ENCODE measurements at places on chromosomes 2 and 18.

DNA sequence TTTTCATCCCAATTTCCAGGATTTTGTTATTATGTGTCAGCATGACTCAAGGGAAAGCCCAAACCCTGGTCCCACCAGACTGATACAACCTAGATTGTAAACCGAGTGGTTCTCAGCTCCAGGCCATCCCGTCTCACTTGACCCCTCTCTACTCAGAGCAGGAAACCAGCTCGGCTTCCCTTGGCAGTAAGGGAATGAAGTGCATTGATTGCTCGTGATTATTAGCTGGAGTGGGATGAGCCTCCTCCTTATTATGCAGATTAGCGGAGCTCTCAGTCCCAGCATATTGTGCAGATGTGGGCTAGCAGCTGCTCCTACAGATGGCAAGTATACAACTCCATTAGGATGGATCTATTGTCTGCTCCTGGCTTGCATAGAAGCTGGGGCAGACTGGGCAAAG lies 167.6 kb downstream of the LNPK start:
- no peak for DNase-seq

DNA sequence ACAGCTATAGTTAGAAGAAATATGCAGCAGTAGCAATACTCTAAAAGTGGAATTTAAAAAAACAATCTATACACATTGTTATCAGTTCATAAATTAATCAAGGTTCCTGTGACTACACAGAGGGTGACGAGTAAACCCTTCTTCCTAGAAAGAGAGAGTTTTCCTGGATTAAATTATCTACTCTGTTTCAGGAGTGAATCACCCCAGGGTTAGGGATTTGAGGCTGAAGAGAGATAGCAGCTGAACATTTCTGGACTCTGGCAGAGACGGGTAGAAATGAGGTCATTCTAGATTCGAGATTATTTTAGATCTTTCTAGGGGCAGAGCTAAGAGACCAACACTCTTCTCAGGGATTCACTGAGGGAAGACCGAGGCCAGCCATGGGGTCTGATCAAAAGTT lies 38.8 kb upstream of the PMAIP1 start:
- no peak for DNase-seq

GRCh38 chr2:195575016-195575415 lies 82.0 kb upstream of the SLC39A10 start:
- DNase-seq: no peak

DNA sequence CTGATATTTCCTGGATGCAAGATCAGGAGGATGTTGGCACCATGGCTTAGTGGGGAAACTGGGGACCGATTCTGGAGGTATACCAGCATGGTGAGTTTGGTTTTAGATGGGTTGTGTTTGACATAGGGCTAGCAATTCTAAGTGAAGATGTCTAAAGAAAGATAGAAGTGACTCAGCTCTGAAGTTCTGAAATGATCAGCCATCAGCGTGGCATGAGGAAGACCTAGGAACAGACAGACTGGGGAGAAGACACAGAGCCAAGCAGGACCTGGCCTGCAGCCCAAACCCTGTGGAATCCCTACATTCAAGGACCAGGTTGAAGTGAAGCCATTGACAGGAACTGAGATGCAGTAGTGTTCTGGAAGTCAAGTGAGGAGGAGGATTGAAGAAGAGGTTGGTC lies 39.8 kb downstream of the HRH4 start:
- no peak for DNase-seq

GRCh38 chr2:240646900-240647502 lies 21.7 kb downstream of the GPR35 start:
- DNase-seq: no peak

DNA sequence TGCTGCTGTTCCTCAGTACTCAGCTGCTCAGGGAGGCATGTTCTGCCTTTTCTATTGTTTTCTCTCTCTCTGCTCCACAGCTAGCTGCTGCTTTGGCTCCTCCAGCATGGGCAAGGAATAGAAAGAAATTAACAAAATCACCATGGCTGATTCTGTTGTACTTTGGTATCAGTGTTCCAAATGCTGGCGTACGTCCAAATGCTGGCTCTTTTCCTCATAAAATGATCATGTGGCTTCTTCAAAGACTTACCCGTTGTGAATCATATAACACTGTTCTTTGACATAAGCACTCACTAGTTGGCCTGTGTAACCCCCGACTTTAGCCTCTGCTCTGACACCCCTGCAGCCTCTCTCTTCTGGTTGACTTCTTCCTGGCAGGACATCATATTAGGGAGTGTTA lies 547.6 kb downstream of the CPS1 start:
- DNase-seq: no peak

DNA sequence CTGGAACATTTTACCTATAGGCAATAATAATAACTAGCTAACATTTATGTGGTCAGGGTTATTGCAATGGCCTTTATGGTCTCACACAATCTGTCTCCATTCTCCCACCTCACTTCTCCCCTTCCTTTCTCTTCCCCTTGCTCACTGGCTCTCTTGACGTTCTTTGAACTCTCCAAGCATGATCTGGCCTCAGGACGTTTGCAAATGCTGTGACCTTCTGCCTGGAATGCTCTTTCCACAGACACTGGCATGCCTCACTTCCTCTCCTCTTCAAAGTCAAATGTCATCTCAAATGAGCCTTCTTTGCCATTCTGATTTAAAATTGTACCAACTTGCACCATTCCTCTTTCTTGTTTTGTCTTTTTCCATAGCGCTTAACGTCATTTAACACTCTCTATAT lies 25.3 kb upstream of the GCG start:
- DNase-seq: no peak

All from progenitor cell of endocrine pancreas (in vitro differentiated cells).